RKO (cell line): ENCODE measurements at places on chromosomes 3 and 15.

- peak; percentile 83 for DNase-seq
Observed at GRCh38 chr3:13650210-13651056, 101.5 kb downstream of the FBLN2 start.

DNA sequence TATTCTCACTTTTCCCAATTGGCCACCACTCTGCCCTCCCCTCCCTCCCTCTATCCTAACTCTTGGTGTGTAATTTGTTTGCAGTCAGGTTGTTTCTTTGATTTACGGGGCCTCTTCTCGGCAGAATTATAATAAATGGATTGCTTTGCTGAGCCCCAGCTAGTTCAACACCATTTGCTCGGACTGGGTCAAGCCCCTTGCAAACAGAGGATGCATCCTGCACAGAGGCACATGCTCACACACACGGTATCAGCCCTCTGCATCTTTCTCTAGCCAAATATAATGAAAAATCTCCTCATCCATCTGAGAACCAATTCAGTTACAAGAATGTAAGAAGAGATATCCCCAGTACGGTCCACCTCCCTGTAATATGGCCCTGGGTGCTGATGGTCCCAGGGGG, 97.7 kb downstream of the EPHB1 start:
- DNase-seq = no peak

- DNase-seq = no peak
Observed at GRCh38 chr3:197547306-197548011, 8.3 kb downstream of the BDH1 start.

DNA sequence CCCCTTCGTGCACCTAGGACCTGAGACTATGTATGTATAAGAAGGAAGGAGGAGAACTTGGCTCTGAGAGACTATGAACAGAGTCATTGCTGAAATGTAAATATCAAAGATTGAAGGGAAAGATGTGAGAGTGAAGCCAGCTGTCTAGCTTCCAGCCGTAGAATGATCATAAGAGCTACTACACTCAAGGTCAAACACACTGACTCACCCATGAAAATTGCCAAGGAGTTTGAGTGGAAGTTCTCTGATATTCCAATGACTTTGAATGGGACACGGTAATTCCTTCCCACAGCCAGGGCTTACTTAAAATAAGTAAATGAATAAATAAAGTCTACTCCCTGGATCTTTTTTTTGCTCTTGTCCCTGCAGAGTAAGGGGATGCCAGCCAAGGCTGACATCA, 398.9 kb upstream of the TPRG1 start:
- no peak for DNase-seq

DNA sequence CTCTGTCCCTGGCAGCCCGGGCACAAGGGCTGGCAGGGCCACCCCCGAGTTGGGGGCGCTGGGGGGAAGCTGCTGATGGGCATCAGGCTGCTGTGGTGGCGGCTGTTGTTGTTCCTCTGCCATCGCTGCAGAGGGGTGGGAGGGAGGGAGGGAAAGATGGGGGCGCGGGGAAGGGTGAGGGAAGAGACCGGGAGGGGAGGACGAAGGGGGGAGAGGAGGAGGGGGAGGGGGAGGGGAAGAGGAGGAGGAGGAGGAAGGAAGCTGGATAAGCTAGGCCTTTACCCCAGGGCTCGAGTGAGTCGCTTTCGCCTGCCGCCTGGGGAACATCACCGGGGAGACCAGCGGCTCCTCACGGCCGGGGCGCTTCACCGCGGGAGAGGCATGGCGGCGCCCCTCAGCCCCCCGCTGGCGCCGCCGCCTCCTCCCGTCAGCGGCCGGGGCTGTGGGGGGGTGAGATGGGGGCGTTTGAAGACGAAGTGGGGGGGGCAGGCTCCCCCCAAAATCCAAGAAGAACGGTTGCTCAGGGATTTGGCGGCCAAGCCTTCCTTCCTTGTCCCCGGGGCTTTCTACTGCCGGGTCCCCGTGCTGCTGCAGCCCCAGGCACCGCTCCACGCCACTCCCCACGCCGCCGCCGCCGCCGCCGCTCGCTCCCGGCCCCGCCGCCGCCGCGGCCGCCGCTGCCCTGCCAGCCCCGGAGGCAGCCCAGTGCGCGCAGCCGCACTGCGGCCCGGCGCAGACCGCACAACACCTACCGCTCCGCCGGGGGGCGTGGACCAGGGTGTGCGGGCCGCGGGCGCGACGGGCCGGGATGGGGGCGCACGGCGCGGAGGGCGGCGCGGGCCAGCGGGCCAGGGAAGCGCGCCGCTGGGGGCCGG, at the start of gene RFX7:
Gene RFX7 (minus strand): TSS at position 717 of the 875 bp plus-strand sequence. CDS start 594 bp downstream, at position 123.
- DNase-seq = peak; percentile 79
